Stimulated activated CD4-positive, alpha-beta T cell treated with anti-CD3 and anti-CD28 coated beads, Interleukin-15, amount 100 ng/mL, for 48 hours (primary cell): ENCODE measurements at places on chromosomes 1 and 21.

DNA sequence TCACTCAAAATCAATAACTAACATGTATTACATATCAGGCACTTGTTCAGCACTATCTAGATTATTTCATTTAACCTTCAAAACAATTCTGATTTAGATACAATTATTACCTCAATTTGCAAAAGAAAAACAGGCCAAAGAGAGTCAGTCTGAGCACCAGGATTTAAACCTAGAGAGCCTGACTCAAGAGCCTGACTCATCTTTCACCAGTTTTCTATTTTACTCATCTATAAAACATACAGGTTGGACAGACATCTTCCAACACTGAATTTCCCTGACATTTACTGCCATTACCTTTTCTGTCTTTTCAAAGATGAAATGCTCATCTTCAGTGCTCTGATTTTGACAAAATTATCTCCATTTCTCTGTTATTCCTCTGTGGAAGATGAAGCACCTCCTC lies 116.5 kb downstream of the MRPL39 start:
- no peak for DNase-seq

- no peak for DNase-seq
Measured at GRCh38 chr1:206472886-206473285, 2.6 kb downstream of the IKBKE start.

- no peak for DNase-seq
Measured at GRCh38 chr1:41983451-41983850, 64.7 kb upstream of the HIVEP3 start.

DNA sequence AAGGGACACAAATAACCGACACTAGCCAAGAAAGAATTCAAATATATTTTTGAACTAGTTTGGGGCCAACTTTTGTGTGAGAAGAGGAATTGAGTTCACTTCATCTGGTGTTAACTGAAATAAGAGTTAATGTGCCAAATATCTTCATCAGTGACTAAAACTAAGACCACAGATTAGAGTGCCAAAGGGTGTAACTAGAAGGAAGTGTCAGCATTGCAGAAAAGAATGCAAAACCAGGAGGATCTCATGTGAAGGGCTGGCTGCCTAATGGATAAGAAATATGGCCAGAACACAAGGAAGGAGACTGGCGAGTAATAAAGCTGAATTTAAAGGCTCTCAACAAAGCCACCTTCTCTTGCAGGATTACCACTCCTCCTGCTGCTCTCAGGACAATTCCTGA lies 61.8 kb upstream of the LRRC8D start:
- DNase-seq: no peak

DNA sequence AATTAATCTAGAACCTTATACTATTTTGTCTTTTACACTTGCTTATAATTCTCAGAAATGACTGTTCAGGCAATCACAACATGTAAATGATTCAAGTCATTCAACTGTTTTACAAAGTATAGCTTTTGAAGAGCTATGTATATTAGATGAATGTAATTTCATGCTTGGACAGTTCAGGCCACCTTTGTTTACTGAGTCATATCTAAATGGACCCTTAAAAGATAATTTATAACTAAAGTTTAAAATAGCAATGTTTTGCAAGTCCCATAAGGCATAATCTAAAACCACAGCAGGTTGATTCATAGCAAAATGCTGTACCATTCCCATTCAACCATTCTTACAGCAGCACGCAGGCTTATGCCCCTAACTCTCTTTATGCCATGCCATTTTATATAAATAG lies 64.8 kb downstream of the PIK3R3 start:
- DNase-seq: no peak

GRCh38 chr21:41176846-41177245 lies 8.9 kb downstream of the BACE2 start:
- no peak for DNase-seq

DNA sequence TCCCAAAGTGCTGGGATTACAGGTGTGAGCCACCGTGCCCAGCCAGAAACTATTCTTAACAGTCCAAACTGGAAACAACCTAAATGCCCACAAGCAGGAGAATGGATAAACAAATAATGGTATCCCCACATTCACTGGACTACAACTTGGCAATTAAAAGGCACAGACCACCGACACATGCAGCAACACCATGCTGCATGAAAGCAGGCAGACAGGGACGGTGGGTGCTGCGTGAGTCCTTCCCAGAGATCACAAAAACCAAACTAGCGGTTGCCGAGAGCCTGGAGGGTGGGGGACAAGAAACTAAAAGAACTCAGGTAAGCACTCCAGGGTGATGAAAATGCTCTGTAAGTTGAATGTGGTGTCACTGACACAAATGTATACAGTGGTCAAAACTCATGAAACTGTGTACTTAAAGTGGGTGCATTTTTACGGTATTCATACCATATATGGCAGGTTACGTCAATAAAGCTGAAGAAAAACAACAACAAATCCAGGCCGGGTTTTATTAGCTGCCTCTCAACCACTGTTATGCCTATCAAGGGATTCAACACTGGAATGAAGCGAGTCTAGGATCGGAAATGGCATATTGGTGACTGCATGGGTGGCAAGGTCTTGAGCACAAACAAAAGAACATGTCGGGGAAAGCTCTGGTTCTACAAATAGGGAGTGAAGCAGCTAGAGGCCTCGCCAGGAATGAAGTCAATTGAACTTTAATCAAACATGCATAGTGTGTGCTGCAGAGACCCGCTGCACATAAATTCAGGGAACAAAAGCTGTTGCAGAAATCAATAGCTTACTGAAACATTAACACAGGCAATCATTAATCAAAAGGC lies 52.4 kb downstream of the SLC45A1 start:
- no peak for DNase-seq

- DNase-seq: no peak
Measured at GRCh38 chr21:14981246-14981645, 83.6 kb downstream of the NRIP1 start.

DNA sequence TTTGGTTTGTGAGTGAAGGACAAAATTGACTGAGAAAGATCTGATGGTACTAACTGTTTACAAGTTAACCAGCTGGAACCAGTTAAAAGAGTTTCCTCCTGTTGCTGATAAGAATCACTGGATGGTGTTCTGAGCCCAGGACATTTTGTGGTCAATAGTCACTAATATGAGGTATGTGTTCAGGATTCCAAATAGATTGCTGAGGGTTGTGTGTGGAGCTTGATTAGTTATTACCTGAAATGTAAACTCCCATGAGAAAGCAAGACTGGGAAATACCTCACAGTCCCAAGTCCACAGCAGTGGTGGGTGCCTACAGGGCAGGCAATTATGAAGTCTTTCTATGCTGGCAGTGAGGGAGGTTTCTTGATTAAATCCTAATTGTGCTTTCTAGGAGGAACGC lies 164.6 kb downstream of the DNM3 start:
- no peak for DNase-seq

GRCh38 chr1:109877317-109877771 lies 33.3 kb upstream of the CSF1 start:
- no peak for DNase-seq

- no peak for DNase-seq
Measured at GRCh38 chr1:54643736-54644135, 2.1 kb downstream of the MROH7 start.

- DNase-seq: no peak
Measured at GRCh38 chr21:45788198-45788597, 144.7 kb downstream of the PCBP3 start.

- no peak for DNase-seq
Measured at GRCh38 chr1:186987769-186988168, 159.0 kb downstream of the PLA2G4A start.

DNA sequence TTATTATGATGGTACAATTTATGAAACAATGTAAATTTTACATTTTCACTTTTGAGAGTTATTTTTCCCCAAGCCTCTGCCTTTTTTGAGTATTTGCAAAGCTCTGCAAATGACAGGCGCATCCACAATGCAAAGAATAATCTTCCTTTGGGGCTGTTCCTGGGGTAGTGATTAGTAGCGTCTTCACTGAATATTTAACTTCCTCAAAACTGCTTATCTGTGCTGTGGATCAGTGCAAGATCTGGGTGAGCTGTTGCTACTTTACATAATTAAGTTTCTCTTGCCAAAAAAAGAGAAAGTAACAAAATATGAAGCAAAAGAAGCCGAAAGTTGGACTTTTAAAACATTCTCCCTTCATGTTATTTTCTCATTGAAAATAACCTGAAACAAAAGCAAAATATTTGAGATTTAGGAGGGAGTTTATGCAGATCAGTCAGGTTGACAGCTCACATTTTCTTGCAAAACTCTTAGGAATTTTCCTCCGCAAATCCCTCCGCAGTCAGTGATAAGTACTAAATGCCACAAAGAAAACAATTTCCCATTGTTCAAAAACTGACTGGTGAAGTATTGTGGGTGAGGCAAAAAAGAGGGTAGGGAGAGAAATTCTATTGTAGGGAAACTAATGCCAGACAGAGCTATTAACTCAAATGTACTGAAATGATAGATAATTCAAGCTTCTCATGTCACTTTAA lies 276.4 kb upstream of the B3GALT2 start:
- no peak for DNase-seq

- no peak for DNase-seq
Measured at GRCh38 chr1:212777151-212777550, 14.4 kb downstream of the NSL1 start.

DNA sequence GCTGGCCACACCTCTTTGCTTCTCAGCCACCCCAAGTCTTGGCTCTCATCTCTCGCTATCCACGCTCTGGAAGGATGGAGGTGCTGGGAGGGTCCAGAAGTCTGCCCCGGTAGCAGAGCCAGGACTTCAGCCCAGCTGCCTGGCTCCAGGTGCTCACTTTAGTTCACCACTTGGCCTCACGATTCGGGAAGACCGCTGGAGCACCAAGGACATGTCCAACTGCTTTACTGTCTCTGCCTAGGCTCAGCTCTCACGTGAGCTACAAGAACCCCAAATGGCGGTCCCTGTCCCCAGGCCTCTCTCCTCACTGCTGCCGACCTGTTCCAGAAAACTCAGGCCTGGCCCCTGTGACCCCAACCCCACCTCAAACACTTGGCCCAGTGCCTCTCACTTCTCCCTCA lies 3.4 kb downstream of the TRIM11 start:
- DNase-seq: no peak

DNA sequence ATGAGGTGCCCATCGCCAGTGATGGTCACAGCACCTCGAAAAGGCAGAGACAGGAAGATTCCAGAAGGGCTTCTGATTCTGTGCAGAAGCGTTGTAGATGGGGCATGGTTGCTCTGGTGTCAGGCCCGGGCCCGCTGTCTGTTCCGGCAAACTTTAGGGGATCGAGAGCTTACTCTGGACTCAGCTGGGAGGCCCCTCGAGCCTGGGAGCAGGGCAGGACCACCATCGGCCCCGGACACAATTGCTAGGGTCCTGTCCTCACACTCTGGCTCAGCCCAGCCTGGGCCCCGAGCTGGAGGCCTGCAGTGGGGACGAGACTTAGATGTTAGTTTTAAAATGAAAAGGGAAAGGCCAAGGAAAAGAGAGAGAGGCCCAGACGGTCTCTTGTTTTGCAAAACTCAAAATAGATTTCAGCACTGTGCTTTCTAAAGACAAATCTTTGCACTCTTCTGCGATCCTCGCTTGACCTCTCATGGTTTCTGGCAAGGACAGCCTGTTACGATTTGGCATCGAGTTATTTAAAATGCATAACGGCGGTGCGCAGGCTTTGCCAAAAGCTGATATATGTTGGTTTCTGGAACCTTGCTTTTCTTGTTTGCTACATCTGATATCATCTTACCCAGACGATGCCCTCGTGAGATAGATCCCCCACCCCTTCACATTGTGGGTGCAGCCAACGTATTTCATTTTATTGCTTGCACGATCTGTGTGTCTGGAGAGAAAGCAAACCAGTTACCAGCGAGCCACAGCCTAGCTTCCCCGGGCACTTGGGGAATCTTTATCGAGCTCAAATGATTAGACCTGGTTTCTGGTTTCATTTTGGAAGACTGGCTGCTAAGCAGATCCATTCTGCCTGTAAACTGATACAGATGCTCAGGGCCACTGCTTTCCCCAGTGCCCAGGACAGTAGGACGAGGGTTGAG lies 58.0 kb downstream of the PRDM16 start:
- no peak for DNase-seq

GRCh38 chr21:44658913-44659595 lies 1.3 kb downstream of the KRTAP12-3 start:
- no peak for DNase-seq

- DNase-seq: no peak
Measured at GRCh38 chr1:65359888-65360287, 50.5 kb downstream of the DNAJC6 start.

GRCh38 chr21:21101911-21102310 lies 103.7 kb downstream of the NCAM2 start:
- DNase-seq: no peak

- DNase-seq: no peak
Measured at GRCh38 chr1:198377702-198378101, 162.8 kb downstream of the ATP6V1G3 start.

DNA sequence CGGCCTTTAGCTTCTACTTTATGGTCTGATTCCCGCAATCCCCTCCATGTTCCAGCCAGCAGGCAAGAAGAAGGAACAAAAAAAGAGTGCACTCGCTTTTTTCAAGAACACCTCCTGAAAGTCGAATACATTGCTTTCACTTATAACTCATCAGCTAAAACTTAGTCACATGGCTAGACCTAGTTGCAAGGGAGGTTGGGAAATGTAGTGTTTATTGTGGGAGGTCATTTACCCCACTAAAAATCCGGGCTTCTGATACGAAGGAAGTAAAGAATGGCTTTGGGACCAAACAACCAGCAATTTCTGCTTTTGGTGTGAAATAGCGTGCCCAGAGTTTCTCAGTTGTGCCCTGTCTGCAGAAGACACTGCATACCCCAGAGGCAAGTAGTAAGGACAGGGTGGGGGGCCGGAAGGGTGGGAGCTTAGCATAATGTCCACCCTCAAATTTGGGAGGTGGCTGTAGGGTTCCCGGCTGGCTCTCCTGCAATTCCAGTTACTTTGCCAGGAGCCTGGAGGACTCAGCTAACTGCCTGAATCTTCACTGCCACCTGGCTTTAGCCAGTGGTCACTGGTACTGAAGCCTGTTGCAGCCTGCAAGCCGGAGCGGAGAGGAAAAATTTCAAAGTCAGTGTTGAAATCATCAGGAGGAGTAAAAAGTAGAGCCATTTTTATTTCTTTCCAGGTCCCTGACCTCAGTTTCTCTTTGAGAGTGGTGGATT lies 57.7 kb upstream of the F3 start:
- DNase-seq: no peak

- no peak for DNase-seq
Measured at GRCh38 chr1:217322834-217323233, 308.1 kb downstream of the GPATCH2 start.

- DNase-seq: no peak
Measured at GRCh38 chr1:181175356-181175910, 86.9 kb downstream of the IER5 start.

GRCh38 chr1:43781574-43781973 lies 74.2 kb downstream of the ST3GAL3 start:
- no peak for DNase-seq

DNA sequence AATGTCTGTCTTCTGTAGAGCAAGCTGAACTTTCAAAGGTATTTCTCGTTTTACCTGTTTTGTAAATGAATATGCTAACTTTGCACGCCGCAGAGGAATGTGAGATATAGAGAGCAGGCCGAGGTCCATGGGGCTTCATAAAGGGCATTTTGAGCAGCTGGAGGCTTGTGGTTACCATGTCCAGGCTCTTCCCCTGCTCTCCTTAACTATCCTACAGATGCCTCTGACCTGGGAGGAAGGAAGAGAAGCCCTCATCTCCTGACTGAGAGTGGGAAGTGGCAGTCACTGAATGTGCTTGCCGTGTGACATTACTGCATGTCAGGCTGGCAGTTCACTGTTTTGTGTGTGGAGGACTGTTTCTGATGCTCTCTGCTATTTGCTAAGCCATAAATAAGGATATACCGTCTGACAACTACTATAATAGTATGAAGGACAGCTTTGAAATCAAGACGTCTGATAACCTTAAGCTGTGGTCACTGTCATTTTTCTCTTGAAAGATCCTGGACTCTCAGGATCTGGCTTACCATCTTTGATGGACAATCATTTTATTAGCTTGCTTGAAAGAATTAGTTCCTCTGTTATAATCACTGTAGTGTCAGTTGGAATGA lies 92.2 kb downstream of the DYRK1A start:
- no peak for DNase-seq
